ENCODE measurements at places on chromosomes 12 and 14. TPM values are rescaled to one million over a fixed set of nuclear protein-coding genes. Genes with fewer than 3 reads are reported as not detected.

Gene KRT79
- 259 TPM for total RNA-seq

Gene MYH6
- not detected for total RNA-seq

Gene CLEC4A
- total RNA-seq: 2.3 TPM

- DNase-seq: peak; percentile 92
Measured at GRCh38 chr12:46373301-46374296, 1.0 kb upstream of the SLC38A2 start.

DNA sequence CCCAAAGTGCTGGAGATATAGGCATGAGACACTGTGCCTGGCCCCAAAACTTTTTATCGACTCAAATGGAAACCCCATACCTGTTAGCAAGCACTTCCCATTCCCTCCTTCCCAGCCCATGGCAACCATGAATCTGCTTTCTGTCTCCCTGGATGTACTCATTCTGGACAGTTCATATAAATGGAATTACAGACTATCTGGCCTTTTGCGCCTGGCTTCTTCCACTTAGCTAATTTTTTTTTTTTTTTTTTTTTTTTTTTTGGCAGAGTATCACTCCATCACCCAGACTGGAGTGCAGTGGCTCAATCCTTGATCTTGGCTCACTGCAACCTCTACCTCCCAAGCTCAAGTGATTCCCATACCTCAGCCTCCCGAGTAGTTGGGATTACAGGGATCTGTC is 134.5 kb upstream of the MED13L start:
- no peak for DNase-seq

DNA sequence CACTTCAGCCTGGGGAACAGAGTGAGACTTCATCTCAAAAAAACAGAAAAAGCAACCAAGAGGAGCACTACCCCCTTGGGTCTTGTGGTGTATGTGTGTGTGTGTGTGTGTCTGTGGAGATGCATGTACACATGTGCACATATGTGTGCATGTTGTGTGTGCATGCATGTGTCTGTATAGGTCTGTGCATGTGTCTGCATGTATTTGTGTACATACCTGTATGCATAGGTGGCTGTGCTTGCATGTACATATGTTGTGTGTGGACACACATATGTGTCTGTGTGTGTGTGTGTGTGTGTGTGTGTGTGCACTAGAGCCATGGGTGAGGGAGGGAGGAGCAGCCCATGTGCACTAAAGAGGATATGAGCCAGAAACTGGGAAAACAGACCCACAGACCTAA is 49.1 kb downstream of the ARL6IP4 start:
- DNase-seq: no peak

GRCh38 chr12:95755261-95755865 is 35.2 kb downstream of the NTN4 start:
- no peak for DNase-seq

- DNase-seq: no peak
Measured at GRCh38 chr12:44299524-44299923, 463.6 kb downstream of the TMEM117 start.

- no peak for DNase-seq
Measured at GRCh38 chr12:23893611-23894010, 55.9 kb downstream of the SOX5 start.

DNA sequence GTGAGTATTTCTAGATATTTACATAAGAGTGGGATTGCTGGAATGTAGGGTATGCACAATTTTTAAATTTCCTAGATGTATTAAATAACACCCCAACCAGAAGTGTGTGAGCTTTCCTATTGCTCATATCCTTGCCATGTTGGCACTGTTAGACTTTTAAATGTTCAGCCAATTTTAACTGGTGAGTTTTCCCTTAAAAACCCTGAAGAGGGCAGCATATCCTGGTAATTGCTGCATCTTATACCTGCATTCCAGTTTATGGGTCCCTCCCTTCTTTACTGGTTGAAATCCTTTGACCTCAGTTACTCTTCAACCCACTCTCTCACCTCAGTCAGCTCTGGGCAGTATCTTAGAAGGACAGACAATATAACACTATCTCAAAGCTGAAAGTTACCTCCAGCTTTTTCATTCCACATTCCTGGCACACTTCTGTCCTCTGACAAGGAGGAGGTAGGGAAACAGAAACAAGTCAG is 270.6 kb downstream of the PAWR start:
- no peak for DNase-seq

GRCh38 chr14:103207388-103208072 is 84.3 kb downstream of the TNFAIP2 start:
- DNase-seq: no peak
